ENCODE measurements at places on chromosomes 2 and 18.

DNA sequence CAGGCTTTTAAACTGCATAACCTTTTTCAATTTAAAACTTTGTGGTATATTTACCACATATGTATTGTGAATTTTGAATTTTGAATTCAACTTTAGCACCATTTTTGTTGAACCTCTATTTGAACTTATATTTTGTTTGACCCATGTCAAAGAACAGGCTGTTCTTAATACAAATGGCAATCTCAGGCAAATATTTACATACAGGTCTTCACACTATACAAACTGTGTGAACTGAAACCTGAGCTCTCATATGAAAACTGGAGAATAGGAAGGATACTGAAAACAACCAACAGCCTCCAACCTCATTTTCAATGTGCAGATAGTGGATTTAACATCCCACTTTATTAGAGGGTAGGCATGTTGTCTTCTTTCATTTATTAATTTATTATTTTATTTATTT, 491.8 kb downstream of the KCNJ3 start:
- H3K4me1 ChIP-seq: no peaks in the 10 kb centered on the region
- H3K36me3 ChIP-seq: no peaks in the 10 kb centered on the region
- DNase-seq: no peak
- H3K27me3 ChIP-seq: no peaks in the 10 kb centered on the region

DNA sequence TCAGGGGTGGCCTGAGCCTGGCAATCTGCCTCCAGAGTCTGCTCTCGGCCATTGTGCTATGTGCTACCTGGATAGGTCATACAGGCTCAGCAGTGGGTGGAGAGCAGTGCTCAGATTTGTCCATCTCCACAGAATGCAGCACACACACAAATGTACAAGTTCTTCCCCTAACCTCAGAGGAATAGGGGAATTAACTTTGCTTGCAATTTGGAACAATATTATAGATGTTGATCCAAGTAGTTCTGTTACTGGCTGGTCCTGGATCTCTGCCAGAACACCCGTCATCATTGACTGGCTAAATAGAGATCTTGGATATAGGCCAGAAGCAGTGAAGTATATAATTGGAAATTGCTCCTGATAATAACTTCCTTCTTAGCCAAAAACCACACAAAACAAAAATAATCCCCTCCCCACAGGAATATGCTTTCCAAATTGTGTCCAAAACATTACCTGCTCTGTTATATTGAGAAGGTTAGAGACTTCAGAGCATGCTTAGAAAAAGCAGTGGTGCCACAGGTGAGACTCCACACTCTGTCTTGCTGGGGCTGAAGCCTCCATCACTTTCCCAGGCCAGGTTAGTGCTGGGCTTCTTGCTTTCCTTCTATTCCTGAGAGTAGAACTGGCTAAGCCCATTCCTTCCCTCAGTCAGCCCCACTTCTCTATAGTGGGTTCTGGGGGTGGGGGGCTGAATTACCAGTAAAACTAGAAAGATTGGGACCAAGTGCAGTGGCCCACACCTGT, 38.8 kb downstream of the NCAPH start:
- H3K36me3 ChIP-seq: peaks cover 51% of the 10 kb centered on the region
- no peaks in the 10 kb centered on the region for H3K27me3 ChIP-seq
- H3K4me1 ChIP-seq: no peaks in the 10 kb centered on the region

GRCh38 chr18:57801325-57801724, 1.8 kb downstream of the ATP8B1 start:
- DNase-seq: no peak
- peaks cover 26% of the 10 kb centered on the region for H3K27me3 ChIP-seq
- peaks cover 16% of the 10 kb centered on the region for H3K4me1 ChIP-seq
- H3K27ac ChIP-seq: no peak overlapping the region
- no peak overlapping the region for H3K4me3 ChIP-seq

DNA sequence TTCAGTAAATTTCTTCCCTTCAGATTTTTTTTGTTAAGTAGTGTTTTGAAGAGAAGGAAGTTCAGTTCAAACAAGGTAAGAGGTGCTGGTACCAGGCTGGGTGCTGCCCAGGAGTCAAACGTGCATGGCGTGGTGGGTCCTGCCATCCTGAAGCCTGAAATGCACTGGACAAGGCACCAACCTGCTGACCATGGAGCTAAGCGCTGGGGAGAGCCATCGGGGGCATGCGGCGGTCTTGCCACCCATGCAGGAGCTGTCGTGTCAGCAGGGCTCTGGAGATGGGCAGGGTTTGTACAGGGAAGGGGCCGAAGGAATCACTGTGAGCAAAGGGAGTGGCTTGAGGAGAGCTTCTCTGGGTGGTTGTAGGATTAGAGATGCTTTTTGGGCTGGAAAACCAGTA, 126.6 kb downstream of the GBX2 start:
- no peak overlapping the region for H3K4me3 ChIP-seq
- no peak overlapping the region for H3K27ac ChIP-seq
- peaks cover 58% of the 10 kb centered on the region for H3K36me3 ChIP-seq
- H3K27me3 ChIP-seq: peaks cover 2% of the 10 kb centered on the region
- no peak for DNase-seq

Data from neuronal stem cell (in vitro differentiated cells).